ENCODE measurements at places on chromosomes 11 and 22.
A peak's percentile ranks its signal among the peaks of the same experiment; 100 is the strongest.

DNA sequence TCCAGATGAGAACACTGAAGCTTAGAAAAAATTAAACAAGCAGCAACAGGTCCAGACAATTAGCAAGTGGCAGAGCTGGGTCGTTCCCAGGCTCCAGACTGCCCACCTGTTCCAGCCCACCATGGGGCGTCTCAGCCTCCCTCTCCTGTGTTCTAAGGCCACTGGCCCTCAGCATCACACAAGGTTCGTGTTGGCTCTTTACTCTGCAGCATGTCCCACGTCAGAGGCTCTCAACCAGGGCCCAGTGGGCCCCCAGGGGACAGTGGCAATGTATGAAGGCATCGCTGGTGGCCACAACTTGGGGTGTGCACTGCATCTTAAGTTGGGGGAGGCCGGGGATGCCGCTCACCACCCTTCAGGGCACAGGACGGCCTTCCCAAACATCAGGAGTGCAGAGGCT is 6.2 kb downstream of the PDGFB start:
- no peak for DNase-seq

DNA sequence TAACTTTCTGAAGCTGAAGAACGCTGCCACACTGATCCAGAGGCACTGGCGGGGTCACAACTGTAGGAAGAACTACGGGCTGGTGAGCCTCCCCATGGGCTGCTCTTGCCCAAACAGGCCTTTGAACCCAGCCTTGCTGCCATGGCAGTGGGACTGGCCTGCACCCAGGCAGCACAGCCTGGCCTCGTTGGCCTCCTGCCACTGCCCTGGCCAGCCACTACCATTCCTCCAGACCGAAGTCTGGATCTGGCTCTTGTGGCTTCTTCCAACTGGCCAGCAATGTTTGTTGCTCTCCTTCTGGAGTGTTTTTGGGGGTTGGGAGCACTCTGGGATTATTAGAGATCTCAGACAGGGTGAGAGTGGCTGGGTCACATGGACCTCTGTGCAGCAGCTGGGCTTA is 51.0 kb downstream of the MYO7A start:
- DNase-seq = no peak

GRCh38 chr11:64352099-64352994 is 6.6 kb upstream of the RPS6KA4 start:
- no peak for DNase-seq

- no peak for DNase-seq
Measured at GRCh38 chr11:59804061-59804460, 6.5 kb downstream of the MRPL16 start.

DNA sequence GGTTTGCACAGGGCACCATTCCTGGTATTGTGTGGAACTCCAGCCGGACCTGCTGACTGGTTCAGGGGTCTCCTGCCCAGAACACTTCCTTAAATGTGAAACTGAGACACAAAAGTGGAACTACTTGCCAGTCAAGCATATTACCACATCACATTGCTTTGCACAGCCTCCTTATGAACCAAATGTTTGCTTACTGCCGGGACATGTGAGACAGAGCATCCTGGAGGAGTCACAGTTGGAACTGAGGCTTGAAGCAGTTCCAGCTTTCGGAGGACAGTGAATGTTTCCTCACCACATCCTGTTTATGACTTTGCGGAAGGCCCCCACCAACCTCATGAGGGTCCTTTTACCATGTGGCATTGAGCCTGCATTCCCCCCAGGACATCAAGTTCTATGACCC is 105.8 kb upstream of the ARHGAP42 start:
- no peak for DNase-seq

DNA sequence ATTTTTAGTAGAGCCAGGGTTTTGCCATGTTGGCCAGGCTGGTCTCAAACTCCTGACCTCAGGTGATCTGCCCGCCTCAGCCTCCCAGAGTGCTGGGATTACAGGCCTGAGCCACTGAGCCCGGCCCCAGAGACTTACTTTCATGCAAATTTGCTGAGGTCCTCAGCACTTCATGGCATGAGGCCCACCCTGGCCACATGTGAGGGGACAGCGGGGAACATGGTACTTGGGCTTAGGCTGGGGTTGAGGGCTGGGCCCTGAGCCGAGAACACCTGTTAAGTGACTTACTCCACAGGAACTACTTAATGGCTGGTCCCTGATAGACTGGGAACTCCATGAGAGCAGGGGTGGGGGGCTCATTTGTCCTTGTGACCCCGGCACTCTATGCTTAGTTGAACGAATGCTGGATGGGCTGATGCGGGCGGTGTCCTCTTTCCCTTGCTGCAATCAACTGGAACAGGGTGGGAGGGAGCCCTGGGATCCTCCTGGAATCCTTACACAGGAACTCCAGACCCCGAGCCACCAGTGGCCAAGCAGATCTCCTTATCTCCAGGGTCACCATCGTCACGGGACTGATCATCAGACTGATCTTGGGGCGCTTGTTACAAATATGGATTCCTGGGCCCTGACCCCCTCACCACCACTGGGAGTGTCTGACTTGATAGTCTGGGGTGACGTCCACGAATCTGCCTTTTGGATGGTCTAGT is 1.0 kb downstream of the VSIG10L2 start:
- no peak for DNase-seq

DNA sequence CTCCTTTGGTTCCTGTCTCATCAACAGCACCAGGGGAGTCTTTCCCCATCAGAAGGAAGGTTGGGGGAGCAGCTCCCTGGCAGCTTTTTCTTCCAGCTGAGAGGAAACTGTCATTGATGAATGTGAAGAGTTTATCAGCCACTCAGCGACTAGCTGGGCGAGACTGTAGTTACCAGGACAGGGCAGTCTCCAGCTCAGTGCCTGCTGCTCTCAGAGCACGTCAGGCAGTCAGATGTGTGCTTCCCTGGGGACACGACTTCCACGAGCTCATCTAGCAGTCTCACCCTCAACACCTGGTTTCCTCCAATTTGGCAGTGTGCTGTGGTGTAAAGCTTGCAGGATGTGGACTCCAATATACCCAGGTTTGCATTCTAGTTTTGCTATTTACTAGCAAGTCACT is 12.5 kb upstream of the C1QTNF4 start:
- no peak for DNase-seq

GRCh38 chr11:60280412-60280811 is at the start of gene MS4A4A:
Gene MS4A4A, plus strand, starts transcription at chr11:60280666. Its CDS starts 10 bp downstream, at chr11:60280676.
- no peak for DNase-seq

DNA sequence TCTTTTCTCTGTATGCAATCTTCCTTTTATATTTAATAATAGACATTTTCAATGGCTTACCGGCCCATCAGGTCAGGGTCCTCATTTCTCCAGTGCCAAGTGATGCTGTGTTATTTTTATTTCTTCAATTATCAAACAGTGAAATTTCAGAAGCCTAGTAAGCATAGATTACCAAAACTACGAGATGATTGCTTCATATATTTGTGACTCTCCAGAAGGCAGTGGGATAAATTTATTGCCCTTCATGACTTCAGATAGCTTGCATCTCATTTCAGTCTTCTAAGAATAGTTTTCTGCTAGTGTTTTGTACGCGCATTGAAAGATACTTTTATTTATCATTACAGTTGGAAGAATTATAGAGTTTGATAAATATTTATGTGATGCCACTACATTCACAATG is 139.6 kb downstream of the FAT3 start:
- DNase-seq = no peak

DNA sequence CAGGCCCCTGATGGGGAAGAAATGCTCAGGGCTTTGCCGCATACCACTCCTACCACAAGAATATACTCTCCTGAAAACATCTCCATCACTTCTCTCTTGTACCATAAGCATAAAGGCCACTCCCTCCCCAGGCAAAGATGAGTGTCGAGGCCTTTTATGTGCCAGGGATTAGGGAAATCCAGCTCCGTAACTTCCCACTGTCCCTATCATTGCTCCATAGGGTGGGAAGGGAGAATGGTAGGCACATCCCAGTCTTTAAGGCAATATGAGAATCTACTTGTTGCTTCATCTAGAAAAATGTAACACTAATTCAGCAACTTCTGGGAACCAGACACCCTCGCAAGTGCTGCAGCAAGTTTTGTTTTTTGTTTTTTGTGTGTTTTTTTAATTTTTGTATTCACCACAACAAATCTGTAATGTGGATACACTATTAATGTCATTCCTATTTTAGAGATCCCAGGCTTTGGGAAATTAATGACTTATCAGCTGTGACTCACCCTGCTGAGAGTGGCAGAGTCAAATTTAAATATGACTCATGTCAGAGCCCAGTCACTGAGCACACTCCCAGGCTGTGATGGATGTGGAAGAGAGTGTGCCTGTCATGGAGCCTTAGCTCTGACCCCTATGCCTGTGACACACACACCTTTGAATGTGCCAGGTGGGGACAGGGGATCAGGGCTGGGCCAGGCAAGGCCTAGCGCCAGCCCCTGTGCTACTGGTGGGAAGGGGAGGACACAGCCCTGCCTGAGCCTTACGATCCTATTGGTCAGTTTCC is 23.4 kb downstream of the PANX1 start:
- DNase-seq = peak; percentile 75

- no peak for DNase-seq
Measured at GRCh38 chr11:37657645-37658044, 1059.6 kb upstream of the RAG2 start.

GRCh38 chr11:3853899-3854659 is 1.4 kb upstream of the STIM1 start:
- no peak for DNase-seq

- DNase-seq = no peak
Measured at GRCh38 chr11:61704838-61705237, 24.6 kb downstream of the DAGLA start.

GRCh38 chr11:74196781-74197486 is 25.8 kb downstream of the PPME1 start:
- no peak for DNase-seq

GRCh38 chr11:129319201-129319600 is 56.4 kb upstream of the BARX2 start:
- no peak for DNase-seq

DNA sequence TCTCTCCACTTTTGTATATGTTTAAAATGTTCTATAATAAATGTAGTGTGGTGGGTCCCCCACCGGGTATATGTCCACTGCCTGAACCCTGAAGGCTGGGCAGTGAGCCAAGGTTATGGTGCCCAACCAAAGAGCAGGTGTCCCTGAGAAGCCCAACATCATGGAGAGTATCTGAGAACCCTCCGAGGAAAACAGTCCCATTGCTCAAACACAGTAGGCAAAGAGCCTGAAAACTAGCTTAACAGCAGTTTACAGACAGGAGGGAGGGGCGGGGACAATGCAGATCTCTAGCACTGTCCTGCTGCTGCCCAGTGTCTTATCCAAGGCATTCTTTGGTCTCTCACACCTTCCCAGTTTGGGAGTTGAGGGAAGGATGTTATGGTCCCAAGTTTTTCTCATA is 91.0 kb downstream of the TMPRSS5 start:
- DNase-seq = no peak

DNA sequence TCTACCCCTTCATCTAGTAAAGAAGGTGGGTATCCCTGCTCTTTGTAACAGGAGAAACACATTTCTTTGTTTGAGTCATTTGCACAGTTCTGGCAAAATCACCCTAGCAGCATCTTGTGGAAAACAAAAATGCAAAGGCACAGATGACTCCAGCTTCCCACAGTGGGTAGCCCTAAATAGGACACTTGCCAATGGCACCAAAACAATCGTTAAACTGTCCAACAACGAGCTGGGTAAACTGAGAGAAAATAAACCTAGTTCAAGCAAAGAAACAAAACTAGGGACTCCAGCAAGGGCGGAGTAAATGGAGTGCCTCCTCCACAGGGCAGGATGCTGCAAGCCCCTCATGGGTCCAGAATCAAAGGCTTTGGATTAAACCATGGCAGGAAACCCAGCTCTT is 239.5 kb downstream of the NTM start:
- DNase-seq = no peak

GRCh38 chr11:21806947-21807346 is 385.9 kb upstream of the ANO5 start:
- no peak for DNase-seq

DNA sequence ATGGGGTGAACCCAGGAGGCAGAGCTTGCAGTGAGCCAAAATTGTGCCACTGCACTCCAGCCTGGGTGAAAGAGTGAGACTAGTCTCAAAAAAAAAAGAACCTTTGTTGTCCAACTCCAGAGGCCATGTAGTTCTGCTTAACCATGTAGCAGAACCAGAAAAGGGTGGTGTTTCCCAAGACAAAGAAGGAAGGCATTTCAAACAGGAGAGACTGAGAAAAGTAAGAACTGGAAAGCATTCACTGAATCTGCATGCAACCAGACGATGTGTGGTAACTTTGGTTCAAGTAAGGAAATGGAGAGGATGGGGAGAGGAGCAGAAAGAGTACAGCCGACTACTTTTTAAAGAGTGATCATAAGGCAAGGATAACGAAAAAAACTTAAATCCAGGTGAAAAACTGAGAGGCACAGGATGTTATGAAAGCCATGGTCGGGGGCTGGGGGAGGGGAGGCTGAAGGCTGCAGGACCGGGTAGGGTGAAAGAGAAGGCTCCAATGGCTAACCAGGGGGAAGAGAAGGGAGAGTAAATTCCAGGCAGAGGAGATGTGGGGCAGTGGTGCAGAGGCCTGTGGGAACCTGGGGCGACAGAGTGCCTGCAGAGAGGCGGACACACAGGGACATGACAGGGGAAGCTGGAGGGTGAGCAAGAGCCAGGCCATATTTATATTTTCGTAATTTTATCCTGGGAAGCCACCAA is 48.8 kb downstream of the MAPK1 start:
- no peak for DNase-seq

DNA sequence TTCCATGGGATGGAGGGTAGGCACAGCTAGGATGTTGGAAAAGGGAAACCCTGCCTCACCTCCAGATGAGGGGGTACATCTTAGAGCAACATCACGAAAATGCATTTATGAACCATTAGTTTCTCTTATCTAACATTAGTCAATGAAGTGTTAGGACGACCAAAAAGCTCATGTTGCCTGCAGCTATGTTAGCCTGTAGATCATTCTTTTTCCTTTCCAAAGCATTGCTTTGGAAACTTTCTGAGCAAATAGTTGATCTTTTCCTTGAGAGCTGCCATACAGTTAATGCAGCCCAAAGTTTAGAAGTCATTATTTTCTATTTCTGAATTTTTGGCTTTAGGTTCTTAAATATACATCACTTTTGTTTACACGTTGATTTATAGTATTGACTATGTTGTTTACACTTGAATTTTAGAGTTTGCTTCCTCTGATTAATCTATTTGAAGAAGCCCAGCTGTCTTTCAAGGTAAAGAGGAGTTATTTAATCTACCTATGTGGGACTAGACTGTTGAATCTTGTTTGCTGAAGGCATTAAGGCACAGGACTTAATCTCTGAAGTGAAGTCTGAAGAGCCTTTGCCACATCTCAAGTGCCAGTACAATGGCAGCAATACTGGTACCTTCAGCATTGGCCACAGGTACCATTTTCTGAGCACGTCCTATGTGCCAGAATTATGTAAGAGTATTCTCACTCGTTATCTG is 11.0 kb downstream of the POU2AF3 start:
- DNase-seq = no peak

DNA sequence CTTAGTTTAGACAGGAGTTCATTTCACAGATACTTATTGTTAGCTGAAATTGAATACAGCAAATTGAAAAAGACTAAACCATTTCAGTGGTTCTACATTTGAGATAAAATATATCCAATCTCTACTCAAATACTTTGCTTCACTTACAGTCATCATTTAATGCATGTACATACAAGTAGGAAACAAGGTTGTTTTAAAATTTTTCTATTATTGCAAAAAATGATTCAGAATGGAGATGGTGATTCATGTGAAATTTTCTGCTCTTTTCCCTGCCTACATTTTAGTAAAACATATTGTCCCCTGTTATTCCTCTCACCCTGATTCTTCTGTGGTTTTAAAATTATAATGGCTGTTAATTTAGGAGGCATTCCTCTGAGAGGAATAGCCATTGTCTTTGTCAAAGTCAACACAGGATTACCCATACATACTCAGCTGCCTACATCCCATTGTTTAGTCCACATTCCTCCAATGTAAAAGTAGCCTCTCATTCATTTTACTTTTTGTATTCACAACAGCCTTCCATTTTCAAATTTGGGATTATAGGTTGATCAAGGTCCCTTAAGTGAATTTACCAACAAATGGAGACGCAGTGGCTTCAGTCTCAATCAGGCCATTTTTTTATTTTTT is 60.1 kb downstream of the TRPC6 start:
- DNase-seq = no peak

Measured in AG08396 (cell line).